ENCODE measurements at places on chromosomes 5 and 9. TPM values are rescaled to one million over a fixed set of nuclear protein-coding genes. Genes with fewer than 3 reads are reported as not detected.

The DPYSL3 gene
- 0.48 TPM for total RNA-seq

The DNAI1 gene
- total RNA-seq: not detected

The DBN1 gene
- total RNA-seq: 28.7 TPM

The FRRS1L gene
- total RNA-seq: not detected

The FGFR4 gene
- total RNA-seq: 1.2 TPM
